ENCODE measurements at places on chromosomes 13 and 19.

DNA sequence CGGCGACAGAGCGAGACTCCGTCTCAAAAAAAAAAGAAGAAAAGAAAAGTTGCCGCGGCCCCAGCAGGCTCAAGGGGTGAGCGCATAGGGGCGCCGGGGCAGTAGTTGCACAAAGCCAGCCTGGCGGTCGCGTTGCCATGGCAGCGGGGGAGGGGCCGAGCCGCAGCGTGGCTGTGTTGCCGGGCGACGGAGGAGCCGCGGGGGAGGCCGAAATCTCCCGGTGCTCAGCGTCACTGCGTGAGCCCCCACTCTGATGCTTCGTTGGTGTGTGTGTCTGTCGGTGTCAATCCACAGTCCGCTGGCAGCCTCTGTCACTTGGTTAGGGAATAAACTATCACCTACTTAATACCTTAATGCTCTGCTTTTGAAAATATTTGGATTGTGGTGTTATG lies 82.9 kb upstream of the C1QTNF9B start:
- DNase-seq, result peak; percentile 93

DNA sequence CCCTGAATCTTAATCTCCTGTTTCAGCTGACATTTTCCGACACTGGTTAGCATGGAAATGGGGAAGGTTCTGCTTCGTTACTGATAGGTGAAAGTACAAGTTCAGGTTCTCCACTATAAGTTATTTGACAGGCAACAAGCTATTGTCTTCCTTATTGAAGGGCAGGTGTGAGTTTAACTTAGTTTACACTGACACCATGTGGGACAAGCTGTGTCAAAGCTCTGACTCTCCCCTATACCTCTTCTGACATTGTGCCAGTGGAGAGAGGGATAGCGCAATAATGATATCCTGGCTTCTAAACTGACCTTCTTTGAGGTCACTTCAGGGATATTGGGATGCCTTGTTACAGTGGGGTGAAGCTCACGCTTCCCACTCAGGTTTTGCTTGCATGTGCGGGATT lies 587.0 kb upstream of the SLITRK5 start:
- DNase-seq, result no peak

GRCh38 chr13:113970810-113971470 lies 2.9 kb downstream of the C13orf46 start:
- DNase-seq, result no peak

DNA sequence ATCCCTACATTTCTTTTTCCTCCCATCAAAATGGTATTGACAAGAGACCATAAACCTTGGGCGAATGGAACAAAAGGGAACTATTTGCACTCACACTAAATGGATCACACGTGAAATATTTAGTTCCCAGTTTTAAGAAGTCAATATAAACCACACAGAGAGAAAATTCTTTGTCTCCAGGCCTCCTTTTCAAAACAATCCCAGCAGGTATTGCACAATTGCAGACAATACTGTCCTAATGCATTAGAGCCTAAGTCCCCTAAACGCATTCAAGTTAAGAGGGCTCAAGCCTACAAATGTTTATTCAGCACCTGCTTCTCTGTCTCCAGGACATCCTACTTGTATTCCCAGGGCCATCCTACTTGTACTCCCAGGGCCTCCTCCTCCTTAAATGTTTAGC lies 1.3 kb upstream of the B3GLCT start:
- DNase-seq, result no peak

GRCh38 chr13:34025746-34026145 lies 207.8 kb downstream of the RFC3 start:
- DNase-seq, result no peak

GRCh38 chr13:46168783-46169182 lies 13.2 kb downstream of the LCP1 start:
- no peak for DNase-seq

GRCh38 chr13:110407531-110407930 lies 100.4 kb downstream of the COL4A2 start:
- no peak for DNase-seq

GRCh38 chr19:10870501-10870954 lies 825 bp upstream of the CARM1 start:
- no peak for DNase-seq

GRCh38 chr13:65660731-65661130 lies 1569.4 kb downstream of the PCDH9 start:
- no peak for DNase-seq

DNA sequence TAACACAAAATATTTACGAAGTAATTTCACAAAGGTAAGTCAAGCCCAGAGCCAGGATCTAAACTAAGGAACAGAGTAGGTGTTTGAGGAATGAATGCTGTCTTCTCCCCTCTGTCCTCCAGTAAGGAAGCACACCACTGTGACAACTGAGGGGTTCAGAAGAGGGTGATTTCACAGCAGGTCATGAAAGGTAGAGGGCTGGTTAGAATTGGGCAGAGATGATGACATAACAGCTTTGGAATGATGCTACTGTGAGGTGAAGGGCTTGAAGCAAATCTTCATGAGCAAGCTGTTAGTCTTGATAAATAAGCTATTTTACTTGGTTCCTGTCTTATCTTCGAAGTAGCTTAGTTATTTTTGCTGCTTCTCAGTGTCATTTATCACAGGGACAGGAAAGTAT lies 498.6 kb downstream of the FGF9 start:
- no peak for DNase-seq

DNA sequence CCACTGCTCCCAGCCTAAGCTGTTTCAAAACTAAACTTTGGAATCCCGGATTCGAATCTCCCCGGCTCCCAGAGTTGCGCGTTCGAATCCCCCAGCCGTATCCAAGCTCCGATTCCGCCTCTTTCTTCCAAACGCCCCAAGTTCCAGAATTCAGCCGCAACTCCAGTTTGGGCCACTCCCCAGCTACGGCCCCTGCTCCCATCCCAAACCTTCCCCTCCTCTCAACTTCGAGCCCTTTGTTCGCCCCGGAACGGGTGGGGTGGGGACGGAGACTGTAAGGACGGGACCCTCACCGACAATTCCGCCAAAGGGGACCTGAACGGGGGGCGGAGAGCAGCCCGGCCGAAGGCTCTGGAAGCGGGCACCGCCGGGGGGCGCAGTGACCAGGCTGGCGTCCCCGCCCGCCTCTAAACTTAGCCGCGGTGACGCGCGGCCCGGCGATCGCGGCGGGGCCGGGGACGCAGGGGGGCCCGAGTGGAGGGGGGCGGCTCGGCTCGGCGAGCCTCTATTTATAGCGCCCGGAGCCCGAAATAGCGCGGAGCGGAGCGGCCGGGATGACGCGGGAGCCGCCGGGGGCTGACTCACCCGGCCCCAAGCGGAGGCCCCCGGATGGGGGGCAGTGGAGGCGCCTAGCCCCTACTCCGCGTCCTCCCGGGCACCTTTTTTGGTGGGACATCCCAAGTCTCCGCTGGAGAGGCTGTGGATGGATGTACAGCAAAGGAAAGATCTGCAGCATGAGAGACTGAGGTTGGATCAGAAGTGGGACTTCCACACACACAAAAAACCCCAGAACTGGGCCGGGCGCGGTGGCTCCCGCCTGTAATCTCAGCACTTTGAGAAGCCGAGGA lies 4.9 kb upstream of the ERCC1 start:
- no peak for DNase-seq

DNA sequence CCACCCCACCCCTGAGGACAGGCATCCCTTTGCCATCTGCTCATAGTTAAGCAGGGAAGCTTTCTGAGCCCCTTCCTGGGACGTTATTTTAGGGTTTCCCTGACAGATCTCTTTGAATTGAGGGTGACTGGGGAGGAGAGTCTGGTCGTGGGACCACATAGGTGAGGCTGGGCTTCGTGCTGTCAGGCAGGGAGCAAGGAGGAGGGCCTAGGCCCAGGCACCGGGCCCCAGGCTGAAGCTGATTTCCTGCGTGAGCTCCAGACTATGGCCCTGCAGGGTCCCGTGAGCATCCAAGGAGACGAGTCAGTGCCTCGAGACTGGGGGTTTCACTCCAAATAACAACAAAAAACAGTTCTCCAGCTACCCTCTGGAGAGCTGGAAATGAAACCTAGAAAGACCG lies 60.4 kb downstream of the MYO9B start:
- DNase-seq, result no peak

DNA sequence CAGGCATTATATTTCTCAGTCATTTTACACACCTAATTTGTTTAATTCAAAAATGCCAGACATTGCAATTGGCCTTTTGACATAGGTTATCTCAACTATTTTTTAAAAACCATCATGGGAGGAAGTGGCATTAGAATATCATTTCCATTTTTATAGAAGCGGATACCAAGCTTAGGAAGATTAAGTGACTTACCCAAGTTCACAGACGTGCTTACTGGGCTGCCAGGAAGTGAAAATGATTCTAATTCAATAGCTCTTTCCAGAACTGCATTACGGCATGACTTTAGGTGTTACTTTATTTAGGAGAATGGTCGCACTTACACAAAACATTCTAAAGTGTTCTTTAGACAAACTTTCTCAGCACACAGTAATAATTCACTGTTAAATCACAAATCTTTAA lies 231.9 kb downstream of the KLF12 start:
- DNase-seq, result no peak

GRCh38 chr13:40060296-40061007 lies 405.0 kb downstream of the COG6 start:
- DNase-seq, result no peak

DNA sequence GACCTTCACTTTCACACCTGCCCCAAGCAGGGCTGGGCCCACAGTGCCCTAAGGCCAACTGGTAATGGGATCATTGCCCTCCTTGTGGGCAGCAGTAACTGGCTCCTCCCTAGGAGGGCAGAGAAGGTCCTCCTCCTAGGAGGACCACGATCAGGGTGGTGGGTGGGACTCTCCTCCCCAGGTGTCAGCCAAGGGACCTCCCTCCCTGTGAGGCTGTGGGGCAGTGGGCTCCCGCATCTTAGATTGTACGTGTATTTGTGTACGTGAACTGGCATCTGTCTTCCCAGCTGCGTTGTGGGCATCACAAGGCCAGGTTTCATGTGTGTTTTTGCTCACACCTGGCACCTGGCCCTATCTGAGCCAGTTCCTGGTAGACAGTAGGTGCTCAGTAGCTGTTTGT lies 111.8 kb downstream of the SOX1 start:
- no peak for DNase-seq

DNA sequence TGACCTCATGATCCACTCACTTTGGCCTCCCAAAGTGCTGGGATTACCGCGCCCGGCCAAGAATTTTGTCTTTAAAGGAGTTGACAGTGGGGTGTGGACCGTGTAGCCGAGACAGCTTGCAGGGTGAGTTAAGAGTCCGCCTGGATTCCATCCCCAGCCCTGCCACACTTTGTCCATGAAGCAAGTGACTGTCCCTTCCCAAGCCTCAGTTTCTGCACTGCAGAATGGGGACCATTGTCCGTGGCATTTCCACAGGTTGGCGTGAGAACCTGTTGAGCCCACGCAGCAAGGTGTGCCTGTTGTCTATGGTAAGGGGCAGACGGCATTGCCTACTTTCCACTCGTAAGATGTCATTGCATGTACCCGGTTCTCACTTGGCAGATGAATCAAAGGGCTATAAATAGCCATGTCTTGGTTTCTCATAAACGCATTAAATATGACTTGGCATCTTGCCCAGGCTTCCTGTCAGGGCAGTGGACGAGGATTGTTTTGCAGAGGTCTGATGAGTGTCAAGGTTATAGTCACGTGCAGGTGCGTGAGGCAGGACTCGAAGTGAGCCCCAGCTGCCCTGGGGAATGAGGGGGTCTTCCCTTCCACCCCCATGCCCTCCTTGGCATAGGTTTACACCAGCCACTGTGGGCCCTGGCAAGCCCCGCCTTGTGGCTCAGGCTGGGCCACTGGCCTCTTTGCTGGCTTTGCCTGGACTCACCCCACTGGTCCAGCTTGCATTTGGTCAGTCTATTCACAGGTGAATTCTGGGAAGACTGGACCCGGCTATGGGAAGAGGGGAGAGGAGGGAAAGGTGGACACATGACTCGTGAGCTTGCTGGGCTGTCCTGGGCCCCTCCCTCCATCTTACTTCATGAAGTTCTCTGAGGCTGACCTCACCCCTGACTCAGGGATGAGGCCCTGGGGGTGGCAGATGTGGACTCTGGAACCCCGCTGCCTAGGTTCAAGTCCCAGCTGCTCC lies 14.6 kb downstream of the FAM187B start:
- DNase-seq, result peak; percentile 49

GRCh38 chr13:43877766-43878165 lies 1.8 kb downstream of the CCDC122 start:
- DNase-seq, result no peak

GRCh38 chr13:97068151-97068550 lies 73.9 kb upstream of the OXGR1 start:
- no peak for DNase-seq

DNA sequence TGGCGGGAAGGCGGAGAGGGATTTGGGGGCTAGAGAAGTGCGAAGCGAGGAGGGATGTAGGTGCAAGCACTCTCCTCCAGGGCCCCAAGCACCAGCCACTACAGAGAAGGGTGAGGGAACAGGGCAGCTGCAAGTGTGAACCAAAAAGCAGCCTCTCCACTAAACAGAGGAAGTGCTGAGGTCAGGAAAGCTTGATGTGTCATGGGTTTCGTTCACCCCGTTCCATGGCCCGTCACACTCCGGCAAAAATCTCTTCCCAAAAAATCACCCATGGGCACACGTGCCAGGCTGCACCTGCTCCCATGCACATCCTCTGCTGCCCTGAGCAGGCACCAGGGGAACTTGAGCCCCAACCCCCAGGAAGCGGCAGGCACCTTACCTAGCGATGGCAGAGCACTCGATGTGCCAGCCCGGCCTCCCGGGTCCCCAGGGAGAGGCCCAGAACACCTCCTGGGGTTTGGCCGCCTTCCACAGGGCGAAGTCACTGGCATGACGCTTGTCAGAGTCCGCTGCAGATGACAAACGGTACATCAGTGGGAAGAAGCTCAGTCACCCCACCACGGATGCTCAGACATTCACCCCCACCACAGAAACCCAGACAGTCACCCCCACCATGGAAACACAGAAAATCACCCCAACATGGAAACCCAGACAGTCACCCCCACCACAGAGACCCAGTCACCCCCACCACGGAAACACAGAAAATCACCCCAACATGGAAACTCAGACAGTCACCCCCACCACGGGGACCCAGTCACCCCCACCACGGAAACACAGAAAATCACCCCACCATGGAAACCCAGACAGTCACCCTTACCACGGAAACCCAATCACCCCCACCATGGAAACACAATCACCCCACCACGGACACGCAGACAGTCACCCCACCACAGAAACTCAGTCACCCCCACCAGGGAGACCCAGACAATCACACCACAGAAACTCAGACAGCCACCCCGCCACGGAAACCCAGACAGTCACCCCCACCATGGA lies 29.0 kb downstream of the CARS2 start:
- no peak for DNase-seq

DNA sequence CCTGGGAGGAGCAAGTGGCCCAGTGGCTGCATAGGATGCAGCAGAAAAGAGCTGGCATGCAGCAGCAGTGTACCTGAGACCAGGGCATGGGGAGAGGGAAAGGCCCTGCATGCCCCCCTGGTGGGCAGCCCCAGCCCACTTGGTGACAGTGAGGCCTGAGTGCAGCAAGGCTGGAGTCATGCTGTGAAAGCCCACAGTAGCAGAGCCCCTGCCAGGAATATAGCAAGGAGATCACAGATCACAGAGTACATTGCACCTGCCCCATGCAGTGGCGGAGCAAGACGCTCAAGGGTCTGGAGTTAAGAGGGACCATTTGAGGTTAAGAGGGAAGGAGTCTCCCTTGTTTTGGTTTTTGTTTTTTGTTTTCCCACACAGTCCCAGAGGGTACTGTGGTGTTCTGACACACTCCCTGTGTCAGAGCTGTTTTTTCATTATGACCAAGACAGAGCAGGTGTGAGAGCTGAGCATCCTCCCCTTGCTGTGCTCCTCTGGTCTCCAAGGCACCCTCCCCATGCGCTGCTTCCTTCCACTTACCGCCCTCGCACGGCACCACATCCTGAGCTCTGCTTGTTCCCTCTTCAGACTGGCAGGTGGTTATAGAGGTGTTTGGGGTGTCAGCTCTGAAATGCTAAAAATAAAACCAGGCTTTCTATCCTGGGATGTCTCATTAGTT lies 85.0 kb upstream of the UBL3 start:
- peak; percentile 71 for DNase-seq

GRCh38 chr13:30034458-30034795 lies 184.0 kb upstream of the UBL3 start:
- no peak for DNase-seq
